Substantia nigra (tissue), 51 donors: ENCODE measurements at places on chromosomes 5 and 9.
A peak's percentile ranks its signal among the peaks of the same experiment; 100 is the strongest.

- no peak for DNase-seq
Observed at GRCh38 chr5:29939988-29940387, 1253.5 kb upstream of the CDH6 start.

- DNase-seq = no peak
Observed at GRCh38 chr9:129405089-129405826, 215.6 kb downstream of the C9orf50 start.

DNA sequence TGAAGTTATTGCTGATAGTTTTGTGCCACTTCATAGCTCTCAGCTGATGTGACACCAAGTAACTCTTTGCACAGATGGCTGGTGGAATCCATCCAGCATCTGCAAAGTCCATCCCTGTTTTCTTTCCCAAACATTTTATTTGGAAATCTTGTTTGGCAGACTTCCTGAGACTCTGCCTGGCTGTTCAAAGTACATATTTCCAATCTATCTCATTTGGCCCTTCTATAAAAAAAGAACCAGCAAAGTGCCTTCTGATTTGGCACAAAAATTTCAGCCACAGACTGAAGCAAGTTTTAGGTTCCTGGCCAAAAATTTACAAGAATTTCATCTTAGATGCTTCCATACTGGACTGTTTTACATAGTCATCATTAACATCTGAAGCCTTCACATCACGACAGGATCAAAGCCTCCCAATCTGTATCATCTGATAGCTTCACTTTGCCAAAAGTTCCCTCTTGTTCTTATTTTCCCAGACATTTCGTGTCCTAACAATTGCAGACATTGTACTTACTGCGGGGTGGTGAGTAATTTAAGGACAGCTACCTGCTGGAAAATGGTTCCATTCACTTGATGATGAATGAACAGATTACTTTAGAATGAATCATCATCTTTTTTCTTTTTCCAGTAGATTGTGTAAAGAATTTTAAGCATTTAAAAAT lies 377.3 kb downstream of the KIAA0825 start:
- DNase-seq = no peak

- no peak for DNase-seq
Observed at GRCh38 chr5:6107675-6108539, 270.4 kb downstream of the MED10 start.

DNA sequence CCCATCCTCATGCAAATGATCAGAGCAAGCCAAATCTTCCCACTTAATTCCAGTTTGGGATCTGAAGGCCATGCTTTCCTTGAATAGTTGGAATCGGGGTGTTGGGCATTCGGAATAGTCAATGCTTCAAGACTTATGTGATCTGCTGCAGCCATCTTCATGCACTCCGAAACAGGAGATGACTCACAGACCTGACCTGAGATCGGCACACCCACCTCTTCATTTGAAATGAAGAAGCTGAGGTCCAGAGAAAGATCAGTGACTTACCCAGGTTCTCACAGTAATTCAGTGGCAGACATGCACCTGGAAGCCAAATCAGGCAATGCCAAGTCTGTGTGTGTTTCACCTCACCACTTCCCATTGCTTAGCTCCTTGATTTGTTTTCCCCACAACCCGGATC lies 33.0 kb downstream of the FOXD1 start:
- no peak for DNase-seq

GRCh38 chr5:139611703-139612584 lies 36.2 kb upstream of the CXXC5 start:
- no peak for DNase-seq

- no peak for DNase-seq
Observed at GRCh38 chr9:89213396-89213880, 34.8 kb upstream of the SHC3 start.

DNA sequence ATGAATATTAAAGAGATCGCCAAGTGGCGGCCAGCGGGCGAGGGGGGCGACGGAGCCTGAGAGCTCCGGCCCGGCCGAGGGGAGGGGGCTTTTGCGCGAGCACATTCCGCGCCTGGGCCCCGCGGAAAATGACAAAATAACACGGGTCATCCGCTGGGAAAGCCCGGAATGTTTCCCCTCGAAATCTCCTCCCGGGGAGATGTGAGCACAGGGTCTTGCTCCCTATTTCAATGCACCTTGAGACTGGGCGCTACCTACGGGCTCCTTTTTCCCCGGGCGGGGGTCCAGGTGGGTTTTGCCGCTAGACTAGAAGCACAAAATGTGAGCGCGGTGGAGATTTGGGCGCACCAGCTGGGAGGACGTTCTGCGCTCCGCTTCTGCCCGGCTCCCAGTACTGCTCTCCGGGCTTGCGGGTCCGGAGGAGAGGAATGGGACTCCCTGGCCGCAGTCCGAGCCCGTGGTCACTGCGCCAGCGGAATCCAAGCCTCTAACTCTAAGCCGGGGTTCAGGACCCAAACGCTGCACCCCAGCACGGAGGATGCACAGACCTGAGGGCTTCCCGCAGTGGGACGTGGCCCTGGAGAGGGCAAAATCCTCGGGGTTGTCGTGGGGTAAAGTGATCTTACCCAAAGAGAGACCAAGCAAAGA lies 2.8 kb upstream of the PRDM12 start:
- no peak for DNase-seq

DNA sequence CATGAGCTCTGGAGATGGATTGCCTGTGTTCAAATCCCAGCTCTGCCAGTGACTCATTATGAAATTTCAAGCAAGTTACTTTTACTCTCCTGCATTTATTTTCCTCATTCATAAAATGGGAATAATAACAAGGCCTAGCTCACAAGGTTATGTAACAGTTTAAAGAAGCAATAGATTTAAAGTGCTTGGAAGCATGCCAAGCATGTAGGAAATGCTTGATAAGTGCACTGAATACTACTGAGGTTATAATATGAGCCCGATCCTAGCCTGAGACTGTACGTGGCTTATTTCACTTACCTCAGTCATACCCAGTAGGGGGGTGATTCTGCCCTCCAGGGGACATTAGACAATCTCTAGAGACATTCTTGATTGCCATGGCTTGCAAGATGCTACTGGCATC lies 734.1 kb upstream of the WWC1 start:
- DNase-seq = no peak

GRCh38 chr9:28317745-28318144 lies 744.5 kb upstream of the C9orf72 start:
- no peak for DNase-seq

- DNase-seq = no peak
Observed at GRCh38 chr5:80777347-80778287, 122.8 kb upstream of the DHFR start.

GRCh38 chr9:90722071-90722470 lies 79.4 kb upstream of the DIRAS2 start:
- DNase-seq = no peak

DNA sequence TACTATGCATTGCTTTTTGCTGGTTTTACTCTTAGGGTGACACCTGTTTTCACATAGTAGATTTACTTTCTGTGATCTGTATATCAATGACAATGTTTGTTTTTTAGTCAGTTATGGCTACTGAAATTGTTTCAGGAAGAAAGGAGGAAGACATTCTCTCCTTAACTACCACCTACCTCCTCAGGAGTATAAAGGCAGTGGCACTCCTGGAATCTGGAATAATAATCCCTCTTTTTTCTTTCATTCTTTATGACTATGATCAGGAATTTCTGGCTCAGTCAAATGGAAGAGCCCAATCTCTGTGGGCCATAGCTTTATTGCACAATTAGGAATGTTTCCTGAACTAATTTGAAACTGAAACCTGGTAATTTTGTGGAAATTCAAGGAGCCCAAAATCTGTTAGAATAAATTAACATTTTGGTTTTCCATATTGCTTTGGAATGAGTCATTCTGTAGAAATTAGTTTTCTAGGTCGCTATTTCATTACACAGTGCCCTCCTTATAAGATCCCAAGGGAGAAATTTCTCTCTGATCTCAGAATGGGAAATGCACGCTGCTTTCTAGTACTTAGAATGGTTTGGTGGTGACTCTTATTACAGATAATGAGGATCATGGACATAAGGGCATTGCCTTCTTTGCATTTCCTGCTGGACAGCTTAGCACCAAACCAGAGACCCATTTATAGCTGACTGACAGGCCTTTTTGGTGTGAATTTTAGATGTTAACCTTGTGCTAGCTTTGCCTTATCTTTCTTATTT lies 95.3 kb upstream of the VLDLR start:
- DNase-seq = no peak

- DNase-seq = no peak
Observed at GRCh38 chr5:95949810-95950209, 11.8 kb downstream of the ELL2 start.

GRCh38 chr9:113622600-113623400 lies 159.3 kb downstream of the RGS3 start:
- no peak for DNase-seq

DNA sequence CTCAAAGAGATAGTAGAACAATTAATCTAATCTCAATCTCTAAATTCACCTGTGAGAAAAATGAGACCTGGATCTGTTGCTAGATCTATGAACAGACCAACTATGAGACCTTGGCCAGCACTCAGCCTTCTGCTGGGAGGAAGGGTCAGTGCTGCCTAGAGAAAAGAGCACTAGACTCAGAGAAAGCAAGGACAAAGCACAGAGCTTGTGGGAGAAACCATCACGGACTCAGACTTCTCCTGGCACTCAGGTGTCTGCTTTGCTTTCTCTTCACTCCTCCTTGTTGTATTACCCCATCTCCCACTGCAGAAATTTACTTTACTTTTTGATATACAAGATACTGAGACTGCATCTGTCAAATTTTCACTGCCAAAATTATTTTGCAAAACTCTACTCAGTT lies 890.0 kb upstream of the NUDT12 start:
- no peak for DNase-seq

DNA sequence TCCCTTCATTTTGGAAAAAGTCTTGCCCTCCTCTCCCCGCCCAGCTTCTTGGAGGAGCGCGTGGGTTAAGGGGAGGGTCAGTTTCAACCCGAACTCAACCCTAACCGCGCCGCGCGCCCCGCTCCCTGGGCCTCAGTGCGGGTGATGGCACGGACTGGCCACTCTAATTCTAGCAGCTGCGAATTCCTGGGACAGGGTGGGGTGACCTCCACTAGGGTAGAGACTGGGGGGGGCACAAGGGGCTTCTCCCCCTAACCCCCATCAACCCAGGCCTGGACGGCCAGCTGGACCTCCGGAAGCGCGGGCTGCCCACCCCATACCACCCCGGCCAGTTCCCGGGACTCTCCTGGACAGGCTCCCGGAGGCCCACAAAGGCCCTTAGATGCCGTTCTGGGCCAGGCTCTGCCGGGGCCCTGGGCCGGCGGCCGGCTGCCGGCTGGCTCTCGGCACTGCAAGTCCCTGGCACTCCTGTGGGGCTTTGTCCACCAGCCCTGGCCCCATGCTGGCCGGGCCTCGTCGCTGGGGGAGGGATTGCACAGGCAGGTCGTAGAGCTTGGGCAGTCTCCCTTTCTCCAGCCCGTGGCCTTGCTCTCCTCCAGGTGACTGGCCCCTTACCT lies 7.2 kb upstream of the PSD2 start:
- DNase-seq = peak; percentile 86

DNA sequence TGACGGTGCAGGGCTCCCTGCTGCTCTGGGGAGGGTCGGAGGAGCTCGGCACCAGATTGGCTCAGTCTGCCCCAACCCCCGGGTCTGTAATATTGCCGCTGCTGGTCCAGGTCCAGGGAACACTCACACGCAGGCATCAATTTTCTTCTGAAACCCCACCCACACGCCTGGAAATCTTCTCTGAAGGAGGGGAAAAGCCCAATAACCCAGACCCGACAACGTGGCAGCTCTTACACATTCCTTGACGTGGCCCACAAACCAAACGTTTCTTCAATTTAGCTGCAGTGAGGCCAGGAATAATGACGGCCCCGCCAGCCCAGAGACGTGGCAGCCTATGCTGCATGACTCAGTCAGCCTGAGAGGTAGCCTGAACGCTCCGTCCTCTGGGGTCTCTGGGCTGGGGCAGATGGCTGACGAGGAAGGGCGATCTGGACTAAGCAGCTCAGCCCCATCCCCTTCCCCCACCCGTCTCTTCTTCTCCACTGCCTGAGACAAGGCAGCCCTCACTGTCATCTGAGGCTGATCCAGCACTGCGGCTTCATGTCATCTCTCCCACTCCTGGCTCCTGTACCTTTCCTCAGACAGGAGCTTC lies 9.9 kb upstream of the SPARC start:
- DNase-seq = no peak

GRCh38 chr9:111250875-111251842 lies 78.9 kb downstream of the OR2K2 start:
- no peak for DNase-seq

- no peak for DNase-seq
Observed at GRCh38 chr9:89878687-89879086, 273.9 kb downstream of the GADD45G start.

GRCh38 chr5:105619725-105620124 lies 2051.0 kb downstream of the EFNA5 start:
- DNase-seq = no peak

- no peak for DNase-seq
Observed at GRCh38 chr9:130472184-130472705, 27.5 kb downstream of the ASS1 start.

DNA sequence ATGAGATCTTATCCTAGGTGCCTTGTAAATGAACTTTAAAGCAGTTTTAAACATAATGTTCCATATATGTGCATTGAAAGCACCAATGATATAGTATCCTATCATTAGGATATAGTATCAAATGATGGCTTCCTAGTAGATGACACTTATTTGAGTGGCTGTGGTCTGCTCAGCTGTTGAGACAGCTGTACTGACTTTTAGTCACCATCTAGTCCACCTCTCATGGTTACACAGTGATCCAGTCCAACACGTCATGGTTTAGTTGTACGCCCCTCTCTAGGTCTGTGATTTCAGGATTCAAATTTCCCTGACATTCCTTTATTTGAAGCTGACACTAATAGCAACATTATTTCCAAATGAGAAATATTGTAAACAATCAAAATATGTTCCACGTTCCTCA lies 127.3 kb upstream of the TUT7 start:
- DNase-seq = no peak

DNA sequence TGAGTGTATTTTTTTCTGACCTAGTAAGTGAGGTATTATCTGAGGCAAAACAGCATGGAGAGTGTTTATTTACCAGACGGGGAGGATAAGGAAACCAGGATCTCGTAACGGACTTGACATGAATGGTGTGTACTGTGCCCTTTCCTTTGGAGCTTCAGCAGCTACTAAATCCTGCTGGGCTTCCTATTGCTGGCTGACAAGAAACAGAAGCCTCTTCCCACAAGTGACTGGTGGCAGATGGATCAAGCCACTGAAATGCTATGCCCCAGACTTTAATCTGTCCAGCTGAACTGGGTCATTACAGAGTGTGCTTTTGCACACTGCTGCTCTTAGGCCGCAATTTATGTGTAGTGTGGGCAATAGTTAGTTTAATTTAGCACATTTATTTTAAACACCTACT lies 162.7 kb upstream of the MRPS30 start:
- DNase-seq = no peak
